ENCODE measurements at places on chromosomes 13 and 19. TPM values are rescaled to one million over a fixed set of nuclear protein-coding genes. Genes with fewer than 3 reads are reported as not detected.
A peak's percentile ranks its signal among the peaks of the same experiment; 100 is the strongest.

DZIP1 gene
- 0.17 TPM for total RNA-seq

ERVK3-1 gene
- 42.3 TPM for total RNA-seq

DNA sequence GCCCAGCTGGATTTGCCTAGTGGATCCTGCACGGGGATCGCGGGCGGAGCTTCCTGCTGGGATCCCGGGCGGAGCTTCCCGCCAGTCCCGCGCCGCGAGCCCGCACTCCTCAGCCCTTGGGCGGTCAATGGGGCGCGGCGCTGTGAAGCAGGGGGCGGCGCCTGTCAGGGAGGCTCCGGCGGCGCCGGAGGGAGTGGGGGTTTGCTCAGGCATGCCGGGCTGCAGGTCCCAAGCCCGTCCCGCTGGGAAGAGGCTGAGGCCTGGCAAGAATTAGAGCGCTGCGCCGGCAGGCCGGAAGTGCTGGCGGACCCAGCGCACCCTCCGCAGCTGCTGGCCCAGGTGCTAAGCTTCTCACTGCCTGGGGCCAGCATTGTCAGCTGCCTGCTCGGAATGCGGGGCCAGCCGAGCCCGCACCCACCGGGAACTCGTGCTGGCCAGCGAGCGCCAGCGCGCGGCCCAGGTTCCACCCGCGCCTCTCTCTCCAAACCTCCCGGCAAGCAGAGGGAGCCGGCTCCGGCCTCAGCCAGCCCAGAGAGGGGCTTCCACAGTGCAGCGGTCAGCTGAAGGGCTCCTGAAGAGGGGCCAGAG, 119.6 kb downstream of the PRR20E start:
- H3K27me3 ChIP-seq: no peaks in the 10 kb centered on the region
- no peaks in the 10 kb centered on the region for H3K36me3 ChIP-seq
- H3K4me1 ChIP-seq: no peaks in the 10 kb centered on the region
- DNase-seq: no peak

GRCh38 chr13:110411688-110412059, 104.6 kb downstream of the COL4A2 start:
- no peak overlapping the region for H3K27ac ChIP-seq
- DNase-seq: no peak
- H3K4me1 ChIP-seq: peaks cover 3% of the 10 kb centered on the region
- H3K4me3 ChIP-seq: no peak overlapping the region

GRCh38 chr13:72104656-72105180, 237.7 kb upstream of the DACH1 start:
- H3K27ac ChIP-seq: no peak overlapping the region
- H3K4me1 ChIP-seq: no peaks in the 10 kb centered on the region
- H3K27me3 ChIP-seq: no peaks in the 10 kb centered on the region
- H3K36me3 ChIP-seq: no peaks in the 10 kb centered on the region
- H3K4me3 ChIP-seq: no peak overlapping the region

DNA sequence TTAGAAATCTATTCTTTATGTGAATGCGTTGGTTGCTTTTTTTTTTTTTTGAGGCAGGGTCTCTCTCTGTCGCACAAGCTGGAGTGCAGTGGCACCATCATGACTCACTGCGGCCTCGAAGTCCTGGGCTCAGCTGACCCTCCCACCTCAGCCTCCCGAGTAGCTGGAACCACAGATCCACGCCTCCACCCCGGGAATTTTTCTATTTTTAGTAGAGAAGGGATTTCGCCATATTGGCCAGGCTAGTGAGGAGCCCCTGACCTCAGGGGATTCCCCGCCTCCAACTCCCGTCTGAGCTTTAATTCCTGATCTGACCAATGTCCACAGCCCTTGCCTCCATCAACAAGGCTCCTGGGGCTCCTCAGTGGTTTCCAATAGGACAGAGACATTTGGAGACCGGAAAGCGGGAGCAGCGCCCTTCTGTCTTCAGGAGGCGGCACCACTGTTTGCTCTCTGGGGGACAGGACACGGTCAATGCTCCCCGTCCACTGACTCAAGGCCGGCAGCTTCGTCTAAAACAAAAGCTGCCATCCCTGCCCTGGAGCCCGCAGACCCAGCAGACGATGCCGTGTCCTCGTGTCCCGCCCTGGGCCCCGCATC, 503 bp downstream of the TUBA3C start:
- no peaks in the 10 kb centered on the region for H3K36me3 ChIP-seq
- no peak for DNase-seq
- no peaks in the 10 kb centered on the region for H3K27me3 ChIP-seq
- no peak overlapping the region for H3K4me3 ChIP-seq

TMEM59L gene
- total RNA-seq: 0.40 TPM

- no peak overlapping the region for H3K4me3 ChIP-seq
- H3K27ac ChIP-seq: no peak overlapping the region
- DNase-seq: no peak
- no peaks in the 10 kb centered on the region for H3K27me3 ChIP-seq
These were observed 437.3 kb upstream of the HTR2A start for GRCh38 chr13:47334173-47334572.

DNA sequence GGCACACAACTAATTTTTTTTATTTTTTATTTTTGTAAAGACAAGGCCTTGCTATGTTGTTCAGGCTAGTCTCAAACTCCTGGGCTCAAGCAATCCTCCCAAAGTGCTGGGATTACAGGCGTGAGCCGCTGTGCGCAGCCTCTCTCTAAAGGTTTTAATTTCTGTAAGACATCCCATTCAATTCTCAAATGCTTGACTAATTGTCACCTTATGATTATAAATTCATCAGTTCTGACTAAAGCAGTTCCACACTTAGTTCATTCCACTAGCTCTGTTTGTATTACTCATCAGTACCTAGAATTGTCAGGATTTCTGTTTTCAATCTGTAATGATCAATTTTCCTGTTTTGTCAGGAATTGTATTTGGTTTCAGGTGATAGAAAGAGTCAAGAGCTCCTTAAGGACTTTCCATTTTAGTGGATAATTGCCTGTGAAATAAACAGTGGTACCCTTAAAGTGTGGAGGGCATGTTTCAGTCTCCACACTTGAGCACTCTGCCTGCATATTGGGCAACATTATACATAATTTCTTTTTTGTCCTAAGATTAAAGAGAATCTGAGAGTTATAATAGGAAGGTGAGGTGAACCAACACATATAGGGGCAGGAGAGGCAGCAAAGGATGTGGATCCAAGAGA, 27.6 kb downstream of the GPALPP1 start:
- peak; percentile 36 for DNase-seq
- H3K4me1 ChIP-seq: peaks cover 11% of the 10 kb centered on the region
- H3K27ac ChIP-seq: no peak overlapping the region
- peaks cover 27% of the 10 kb centered on the region for H3K36me3 ChIP-seq
- H3K27me3 ChIP-seq: no peaks in the 10 kb centered on the region

- H3K27ac ChIP-seq: no peak overlapping the region
- peaks cover 19% of the 10 kb centered on the region for H3K4me1 ChIP-seq
- no peak overlapping the region for H3K4me3 ChIP-seq
- no peak for DNase-seq
- no peaks in the 10 kb centered on the region for H3K27me3 ChIP-seq
- H3K36me3 ChIP-seq: peaks cover 4% of the 10 kb centered on the region
These were observed 66.8 kb upstream of the RAP2A start for GRCh38 chr13:97367016-97367822.

GRCh38 chr13:114177245-114178010, 1.6 kb upstream of the CFAP97D2 start:
- no peak overlapping the region for H3K27ac ChIP-seq
- H3K4me1 ChIP-seq: peaks cover 34% of the 10 kb centered on the region
- no peaks in the 10 kb centered on the region for H3K27me3 ChIP-seq
- H3K36me3 ChIP-seq: peaks cover 6% of the 10 kb centered on the region

GIPR gene
- total RNA-seq: 8.3 TPM

DNA sequence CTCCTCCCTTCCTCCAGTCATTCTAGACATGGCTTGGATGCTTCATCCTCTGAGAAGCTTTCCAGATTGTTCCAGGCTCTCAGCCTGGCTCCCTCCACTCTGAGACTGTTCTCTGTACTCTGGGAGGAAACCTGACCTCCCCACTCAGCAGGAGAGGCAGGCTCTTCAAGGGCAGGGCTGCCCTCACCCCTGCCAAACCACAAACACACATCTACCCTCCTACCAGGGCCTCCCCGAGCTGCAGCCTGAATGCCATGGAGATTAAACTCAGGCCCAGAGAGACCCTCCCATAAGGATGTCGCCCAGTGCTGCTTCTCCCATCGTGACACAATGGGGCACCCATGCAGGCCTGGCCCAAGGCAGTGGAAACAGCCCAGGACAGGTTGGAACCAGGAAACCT, 16.2 kb downstream of the NUMBL start:
- no peak overlapping the region for H3K27ac ChIP-seq
- H3K4me1 ChIP-seq: peaks cover 2% of the 10 kb centered on the region
- H3K27me3 ChIP-seq: no peaks in the 10 kb centered on the region
- H3K4me3 ChIP-seq: no peak overlapping the region
- peaks cover 31% of the 10 kb centered on the region for H3K36me3 ChIP-seq

DNA sequence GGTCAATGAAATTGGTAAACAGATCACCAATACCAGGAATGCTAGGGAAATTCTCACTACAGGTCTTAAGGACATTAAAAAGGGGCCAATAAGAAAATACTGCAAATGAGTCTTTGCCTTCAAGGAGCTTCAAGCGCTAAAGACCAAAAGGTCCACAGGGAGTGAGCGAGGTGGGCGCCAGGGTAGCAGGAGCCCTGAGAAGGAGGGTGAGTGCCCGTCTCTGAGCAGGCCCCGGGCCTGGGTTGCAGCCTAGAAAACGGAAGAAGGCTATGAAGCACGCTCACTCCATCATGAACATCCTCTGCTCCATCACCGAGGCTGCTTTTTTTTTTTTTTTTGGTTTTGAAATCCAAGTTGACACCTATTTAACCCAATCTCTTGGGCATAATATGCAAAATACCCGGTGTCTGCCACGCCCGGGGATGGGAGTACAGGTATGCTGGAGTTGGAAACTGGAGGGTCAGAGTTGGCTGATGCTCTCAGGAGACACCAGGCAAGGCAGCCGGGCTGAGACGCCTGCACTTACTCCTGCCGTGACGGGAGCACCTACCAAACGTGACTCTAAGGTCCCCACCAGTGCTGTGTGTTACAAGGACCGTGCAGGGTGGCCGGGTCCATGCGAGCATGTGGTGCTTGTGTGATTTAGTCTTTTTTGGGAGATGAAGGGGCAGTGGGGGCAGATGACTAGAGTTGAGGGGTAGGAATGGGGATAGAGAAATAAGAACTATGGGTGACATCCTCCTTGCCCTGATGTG, 66.9 kb downstream of the KLF2 start:
- H3K27me3 ChIP-seq: no peaks in the 10 kb centered on the region
- peaks cover 46% of the 10 kb centered on the region for H3K36me3 ChIP-seq
- H3K4me3 ChIP-seq: no peak overlapping the region
- H3K27ac ChIP-seq: no peak overlapping the region

PNMA8B gene
- total RNA-seq: 0.07 TPM

- no peaks in the 10 kb centered on the region for H3K27me3 ChIP-seq
- no peaks in the 10 kb centered on the region for H3K36me3 ChIP-seq
- H3K27ac ChIP-seq: no peak overlapping the region
These were observed 236.3 kb downstream of the COL4A1 start for GRCh38 chr13:110070511-110071120.

DNA sequence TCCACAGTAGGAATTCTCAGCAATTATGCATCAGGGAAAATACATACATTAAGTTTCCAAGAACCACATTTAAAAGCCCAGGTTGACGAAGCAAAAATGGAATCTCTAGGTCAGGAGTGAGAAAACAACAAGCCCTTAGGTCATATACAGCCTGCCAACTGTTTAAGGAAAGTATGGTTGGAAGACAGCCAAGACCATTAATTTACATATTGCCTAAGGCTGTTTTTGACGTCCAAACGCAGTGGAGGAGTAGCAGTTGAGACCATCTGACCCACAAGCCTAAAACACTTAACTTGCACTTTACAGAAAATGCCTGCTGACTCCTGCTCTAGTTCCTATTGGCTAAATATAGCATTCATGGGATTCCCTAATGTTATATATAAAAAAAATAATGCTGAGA, 299.0 kb downstream of the ITGBL1 start:
- no peaks in the 10 kb centered on the region for H3K4me1 ChIP-seq
- no peaks in the 10 kb centered on the region for H3K36me3 ChIP-seq
- no peak for DNase-seq
- H3K4me3 ChIP-seq: no peak overlapping the region
- no peak overlapping the region for H3K27ac ChIP-seq

KASH5 gene
- 2.6 TPM for total RNA-seq

LILRA5 gene
- not detected for total RNA-seq

DNA sequence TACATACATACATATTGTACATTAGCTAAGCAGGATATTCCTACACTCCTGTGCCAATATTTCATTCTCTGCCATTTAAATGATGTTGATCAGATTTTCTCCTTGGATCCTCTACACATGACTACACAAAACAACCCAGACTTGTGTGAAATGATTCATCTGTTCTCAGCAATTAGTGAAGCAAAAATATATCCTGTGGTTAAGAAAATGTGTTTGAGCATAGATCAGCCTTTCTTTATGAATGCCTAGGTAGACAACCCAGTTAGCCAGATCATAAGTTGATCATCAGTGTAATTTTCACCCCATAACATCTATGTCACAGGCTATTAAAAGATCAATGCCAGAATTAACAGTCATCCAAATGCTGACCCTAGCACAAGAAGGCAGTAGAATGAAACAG, 275.2 kb upstream of the EDNRB start:
- no peak for DNase-seq
- no peak overlapping the region for H3K4me3 ChIP-seq
- no peaks in the 10 kb centered on the region for H3K36me3 ChIP-seq
- no peaks in the 10 kb centered on the region for H3K4me1 ChIP-seq
- peaks cover 2% of the 10 kb centered on the region for H3K27me3 ChIP-seq

TNNT1 gene
- total RNA-seq: not detected

C19orf85 gene
- not detected for total RNA-seq

DNA sequence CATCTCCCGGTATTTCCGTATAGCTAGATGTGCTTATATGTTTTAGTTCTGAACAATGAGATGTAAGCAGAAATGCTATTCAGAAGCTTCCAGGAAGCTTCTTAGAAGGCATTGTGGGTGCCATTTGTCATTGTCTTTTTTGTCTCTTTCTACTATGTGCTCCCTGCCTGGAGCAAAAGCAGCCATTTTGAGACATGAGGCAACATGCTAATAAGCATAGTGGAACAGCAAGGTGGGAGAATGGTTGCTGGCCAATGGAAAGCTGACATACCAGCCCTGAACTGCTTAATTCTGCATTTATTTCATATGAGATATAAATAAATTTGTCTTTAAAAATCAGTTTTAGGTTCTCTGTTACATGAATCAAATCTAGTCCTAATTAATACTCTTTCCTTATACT, 299.7 kb downstream of the LMO7 start:
- no peak overlapping the region for H3K27ac ChIP-seq
- no peaks in the 10 kb centered on the region for H3K4me1 ChIP-seq
- no peak for DNase-seq
- no peak overlapping the region for H3K4me3 ChIP-seq
- no peaks in the 10 kb centered on the region for H3K36me3 ChIP-seq

SLC17A7 gene
- not detected for total RNA-seq

NKPD1 gene
- total RNA-seq: 0.10 TPM

Measured in activated CD4-positive, alpha-beta memory T cell treated with anti-CD3 and anti-CD28 coated beads for 36 hours (primary cell).